Aorta (tissue), 5 donors: ENCODE measurements at places on chromosomes 11 and 22. TPM values are rescaled to one million over a fixed set of nuclear protein-coding genes. Genes with fewer than 3 reads are reported as not detected.

DNA sequence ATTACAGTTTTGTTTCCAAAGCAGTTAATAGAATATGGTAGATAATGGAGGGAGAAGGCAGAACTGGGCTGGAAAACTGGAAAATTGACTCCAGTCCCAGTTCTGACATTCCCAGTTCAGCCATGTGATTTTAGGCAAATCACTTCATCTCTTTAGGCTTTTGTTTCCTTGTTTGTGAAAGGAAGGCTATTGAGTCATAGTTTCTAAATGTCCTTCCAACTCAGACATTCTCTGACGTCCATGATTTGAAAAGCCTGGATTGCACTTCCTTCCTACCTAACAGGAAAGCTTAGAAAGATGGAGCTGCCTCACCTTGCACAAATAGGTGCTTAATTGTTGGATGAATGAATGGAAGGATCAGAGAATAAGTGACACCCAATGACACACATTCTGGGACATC is 19.8 kb upstream of the GALNT18 start:
- H3K4me3 ChIP-seq, result no peak overlapping the region
- no peaks in the 10 kb centered on the region for H3K27me3 ChIP-seq
- H3K27ac ChIP-seq, result no peak overlapping the region
- H3K36me3 ChIP-seq, result no peaks in the 10 kb centered on the region

GRCh38 chr11:47564933-47565339 is 463 bp upstream of the PTPMT1 start:
- H3K27me3 ChIP-seq, result no peaks in the 10 kb centered on the region
- H3K36me3 ChIP-seq, result no peaks in the 10 kb centered on the region
- no peaks in the 10 kb centered on the region for H3K4me1 ChIP-seq
- no peak for DNase-seq

GRCh38 chr22:27154717-27155116 is 497.3 kb downstream of the MIAT start:
- no peaks in the 10 kb centered on the region for H3K4me1 ChIP-seq
- DNase-seq, result no peak
- H3K4me3 ChIP-seq, result no peak overlapping the region
- peaks cover 2% of the 10 kb centered on the region for H3K27me3 ChIP-seq
- H3K36me3 ChIP-seq, result no peaks in the 10 kb centered on the region
- H3K27ac ChIP-seq, result no peak overlapping the region

DNA sequence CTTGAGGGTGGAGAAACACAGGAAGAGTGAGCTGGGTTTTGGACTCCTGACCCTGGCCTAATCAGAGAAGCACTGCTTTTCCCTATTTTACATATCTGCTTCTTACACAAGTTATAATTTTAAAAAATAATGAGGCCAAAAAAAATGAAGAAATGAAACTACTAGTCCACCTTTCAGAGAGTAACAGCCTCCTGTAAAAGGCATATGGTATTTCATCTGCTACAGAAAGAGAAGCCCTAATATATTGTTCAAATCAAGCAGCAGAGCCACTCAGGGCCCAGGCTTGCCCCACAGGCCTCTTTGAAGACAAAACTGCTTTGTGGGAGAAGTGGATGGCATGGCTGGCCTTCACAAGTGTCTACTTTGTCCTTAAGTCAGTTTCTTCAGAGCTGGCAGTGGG is 10.0 kb downstream of the DIXDC1 start:
- H3K36me3 ChIP-seq, result no peaks in the 10 kb centered on the region
- peak overlapping the region; percentile 57 for H3K27ac ChIP-seq
- H3K4me3 ChIP-seq, result no peak overlapping the region
- no peak for DNase-seq
- H3K27me3 ChIP-seq, result no peaks in the 10 kb centered on the region

GRCh38 chr11:26583550-26583949 is 11.5 kb upstream of the MUC15 start:
- no peaks in the 10 kb centered on the region for H3K36me3 ChIP-seq
- H3K4me1 ChIP-seq, result no peaks in the 10 kb centered on the region
- DNase-seq, result no peak
- no peak overlapping the region for H3K4me3 ChIP-seq
- H3K27me3 ChIP-seq, result no peaks in the 10 kb centered on the region

Gene ACTN3
- total RNA-seq, result 3.0 TPM

- H3K4me3 ChIP-seq, result no peak overlapping the region
- H3K27me3 ChIP-seq, result no peaks in the 10 kb centered on the region
- peak; percentile 54 for DNase-seq
- H3K36me3 ChIP-seq, result no peaks in the 10 kb centered on the region
- H3K27ac ChIP-seq, result no peak overlapping the region
- H3K4me1 ChIP-seq, result no peaks in the 10 kb centered on the region
These were observed 1.5 kb downstream of the ADORA2A start for GRCh38 chr22:24428751-24429410.

GRCh38 chr22:27801202-27801615 is 347 bp downstream of the MN1 start:
- peak overlapping the region; percentile 83 for H3K27ac ChIP-seq
- peak overlapping the region; percentile 90 for H3K4me3 ChIP-seq
- no peaks in the 10 kb centered on the region for H3K4me1 ChIP-seq
- DNase-seq, result peak; percentile 65

Gene SH3BP1
- 7.2 TPM for total RNA-seq

Gene PHLDA2
- 7.1 TPM for total RNA-seq

Gene SLC22A12
- total RNA-seq, result not detected

Gene HORMAD2
- total RNA-seq, result not detected

Gene ROBO4
- total RNA-seq, result 41.9 TPM

- H3K27me3 ChIP-seq, result no peaks in the 10 kb centered on the region
- peak overlapping the region; percentile 62 for H3K27ac ChIP-seq
- peaks cover 6% of the 10 kb centered on the region for H3K4me1 ChIP-seq
- peak overlapping the region; percentile 6 for H3K4me3 ChIP-seq
- DNase-seq, result peak; percentile 76
- H3K36me3 ChIP-seq, result no peaks in the 10 kb centered on the region
These were observed 33.6 kb downstream of the MAP6 start for GRCh38 chr11:75635066-75635862.

GRCh38 chr11:12889243-12889642 is 119.9 kb upstream of the RASSF10 start:
- no peak overlapping the region for H3K4me3 ChIP-seq
- peak; percentile 78 for DNase-seq
- no peaks in the 10 kb centered on the region for H3K36me3 ChIP-seq
- peak overlapping the region; percentile 46 for H3K27ac ChIP-seq
- H3K4me1 ChIP-seq, result no peaks in the 10 kb centered on the region

- no peaks in the 10 kb centered on the region for H3K36me3 ChIP-seq
- H3K4me3 ChIP-seq, result no peak overlapping the region
- no peak for DNase-seq
- H3K27me3 ChIP-seq, result no peaks in the 10 kb centered on the region
- no peak overlapping the region for H3K27ac ChIP-seq
- H3K4me1 ChIP-seq, result no peaks in the 10 kb centered on the region
These were observed 32.1 kb downstream of the DAGLA start for GRCh38 chr11:61712314-61712713.

- no peak for DNase-seq
- H3K4me1 ChIP-seq, result no peaks in the 10 kb centered on the region
- H3K36me3 ChIP-seq, result no peaks in the 10 kb centered on the region
- no peaks in the 10 kb centered on the region for H3K27me3 ChIP-seq
- no peak overlapping the region for H3K4me3 ChIP-seq
These were observed 51.9 kb upstream of the WT1 start for GRCh38 chr11:32487270-32487669.

GRCh38 chr11:111402411-111402810 is 23.3 kb upstream of the POU2AF1 start:
- H3K27ac ChIP-seq, result no peak overlapping the region
- no peak for DNase-seq
- H3K36me3 ChIP-seq, result no peaks in the 10 kb centered on the region
- no peaks in the 10 kb centered on the region for H3K27me3 ChIP-seq
- no peaks in the 10 kb centered on the region for H3K4me1 ChIP-seq

Gene NNMT
- 862 TPM for total RNA-seq

DNA sequence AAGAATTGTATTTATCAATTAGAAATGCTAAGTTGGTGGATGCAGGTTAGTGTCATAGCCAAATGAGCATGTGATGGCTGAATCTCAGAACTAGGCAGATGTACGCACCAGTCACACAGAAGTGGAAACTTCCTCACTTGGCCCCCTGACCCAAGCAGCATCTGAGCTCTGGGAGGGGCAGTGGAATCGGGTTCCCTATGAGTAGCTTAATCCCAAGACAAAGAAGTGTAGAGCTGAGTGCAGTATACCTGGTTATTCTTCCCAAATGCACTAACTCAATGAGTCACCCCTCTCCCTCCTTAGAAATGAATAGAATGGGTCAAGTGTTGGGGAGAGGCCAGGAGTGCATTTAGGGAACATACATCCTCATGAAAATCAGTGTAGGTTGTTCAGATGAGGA is 224.6 kb downstream of the FAT3 start:
- no peak overlapping the region for H3K27ac ChIP-seq
- no peak for DNase-seq
- H3K36me3 ChIP-seq, result no peaks in the 10 kb centered on the region
- peaks cover 4% of the 10 kb centered on the region for H3K4me1 ChIP-seq
- no peak overlapping the region for H3K4me3 ChIP-seq
- no peaks in the 10 kb centered on the region for H3K27me3 ChIP-seq

Gene ASCL2
- total RNA-seq, result 0.62 TPM

GRCh38 chr11:66680966-66681645 is 3.4 kb upstream of the RBM4B start:
- H3K4me3 ChIP-seq, result no peak overlapping the region
- no peaks in the 10 kb centered on the region for H3K27me3 ChIP-seq
- H3K4me1 ChIP-seq, result no peaks in the 10 kb centered on the region
- DNase-seq, result no peak
- no peaks in the 10 kb centered on the region for H3K36me3 ChIP-seq

- H3K27ac ChIP-seq, result no peak overlapping the region
- H3K27me3 ChIP-seq, result no peaks in the 10 kb centered on the region
- no peak overlapping the region for H3K4me3 ChIP-seq
- no peaks in the 10 kb centered on the region for H3K4me1 ChIP-seq
These were observed 54.4 kb upstream of the OR4B1 start for GRCh38 chr11:48161951-48162884.

DNA sequence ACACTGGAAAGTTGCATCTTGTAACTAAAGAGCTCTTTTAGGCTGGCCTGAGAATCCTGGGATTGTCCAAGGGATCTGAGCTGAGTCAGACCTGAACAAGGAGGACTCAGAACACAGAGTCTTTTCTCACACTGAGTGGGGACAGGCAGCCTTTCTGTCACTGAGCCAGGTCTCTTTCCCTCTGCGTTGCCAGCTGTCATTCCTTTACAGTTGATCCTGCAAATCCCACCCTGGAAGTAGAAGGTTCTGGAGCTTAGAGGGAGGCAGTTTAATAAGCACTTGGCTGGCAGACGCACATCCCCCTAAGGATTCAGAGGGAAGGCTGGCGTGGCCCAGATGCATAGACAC is 76.3 kb upstream of the SUSD2 start:
- peak; percentile 55 for DNase-seq
- H3K36me3 ChIP-seq, result no peaks in the 10 kb centered on the region
- H3K27ac ChIP-seq, result no peak overlapping the region
- no peaks in the 10 kb centered on the region for H3K27me3 ChIP-seq
- H3K4me3 ChIP-seq, result no peak overlapping the region

DNA sequence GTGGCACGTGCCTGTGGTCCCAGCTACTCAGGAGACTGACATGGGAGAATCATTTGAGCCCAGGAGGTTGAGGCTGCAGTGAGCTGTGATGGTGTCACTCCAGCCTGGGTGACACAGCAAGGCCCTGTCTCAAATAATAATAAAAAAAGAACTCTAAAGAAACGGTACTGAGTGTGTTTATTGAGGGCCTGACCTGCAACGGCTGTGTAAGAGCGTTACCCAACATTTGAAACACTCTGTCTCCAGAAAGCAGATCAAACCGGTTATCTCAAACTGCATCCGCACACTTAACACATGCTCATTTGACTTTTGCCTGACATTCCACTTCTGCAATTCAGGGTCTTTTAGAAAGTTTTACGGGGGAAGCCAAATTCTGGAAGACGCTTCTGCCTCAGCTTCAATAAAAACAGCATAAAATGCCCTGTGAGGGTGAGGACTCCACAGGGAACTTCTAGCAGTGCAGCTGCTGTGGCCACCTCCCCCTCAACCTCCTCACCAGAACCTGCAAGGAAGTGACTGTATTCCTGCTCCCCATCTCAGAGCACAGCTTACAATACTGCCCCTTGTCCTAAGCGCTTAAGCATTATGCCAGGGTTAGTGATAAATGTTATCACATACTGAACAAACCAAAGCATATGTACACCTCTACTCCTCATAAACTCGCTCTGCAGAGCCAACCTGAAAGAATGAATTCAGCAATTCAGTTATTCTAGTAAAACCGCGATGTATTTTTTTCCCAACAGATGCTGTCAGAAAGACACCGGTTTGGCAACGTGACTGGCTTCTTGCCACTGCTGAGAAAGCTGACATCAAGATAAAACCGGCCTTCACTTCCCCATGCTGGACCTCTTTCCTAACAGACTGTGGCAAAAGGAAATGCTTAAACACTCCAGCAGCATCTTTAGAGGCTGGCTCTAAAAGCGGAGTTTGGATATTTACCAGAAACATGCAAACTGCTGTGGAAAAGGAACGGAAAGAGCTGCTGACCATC is 52.2 kb downstream of the PRDM10 start:
- no peak for DNase-seq
- H3K4me3 ChIP-seq, result no peak overlapping the region
- no peaks in the 10 kb centered on the region for H3K27me3 ChIP-seq
- no peaks in the 10 kb centered on the region for H3K4me1 ChIP-seq

DNA sequence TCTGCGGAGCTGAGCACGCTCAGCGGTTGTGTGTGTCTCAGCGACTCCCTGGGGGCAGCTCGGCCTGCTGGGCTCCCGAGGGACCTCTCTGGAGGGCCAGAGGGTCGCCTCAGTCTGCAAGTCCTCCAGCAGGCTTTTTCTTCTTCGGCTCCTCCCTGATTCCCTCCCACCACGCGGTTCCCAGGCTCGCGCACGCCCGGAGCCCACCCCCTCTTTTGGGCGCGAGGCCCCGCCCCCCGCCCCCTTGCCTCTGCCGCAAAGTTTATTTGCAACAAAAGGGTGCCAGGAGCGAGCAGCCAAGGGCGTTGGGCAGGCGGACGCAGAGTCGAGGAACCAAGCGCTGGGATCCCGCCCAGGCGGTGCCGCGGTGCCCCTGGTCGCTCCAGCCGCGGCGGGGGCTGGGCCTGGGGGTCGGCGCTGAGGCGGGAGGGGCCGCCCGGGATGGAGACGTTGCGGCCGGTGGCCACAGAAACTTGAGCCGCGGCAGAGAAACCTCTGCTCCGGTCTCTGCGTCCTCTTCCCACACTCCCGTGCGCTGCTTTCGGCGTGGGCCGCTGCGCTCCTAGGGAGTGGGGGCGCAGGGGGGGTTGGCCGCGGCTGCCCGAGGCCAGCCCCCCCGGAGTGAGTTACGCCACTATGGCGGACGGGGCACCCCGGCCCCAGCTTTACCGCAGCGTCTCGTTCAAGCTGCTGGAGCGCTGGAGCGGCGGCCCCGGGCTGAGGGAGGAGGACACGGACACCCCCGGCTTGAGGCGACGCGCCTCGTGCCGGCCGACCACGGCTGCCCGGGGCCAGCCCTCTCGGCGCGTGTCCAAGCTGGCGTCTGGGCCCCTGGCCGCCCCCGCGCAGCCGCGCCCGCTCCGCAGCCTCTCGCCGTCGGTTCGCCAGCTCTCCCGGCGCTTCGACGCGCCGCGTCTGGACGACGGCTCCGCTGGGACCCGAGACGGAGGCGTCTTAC is at the start of gene ARHGEF17:
Gene ARHGEF17, plus strand, starts transcription at position 274 of the 958 bp plus-strand sequence. Its CDS starts 363 bp downstream, at position 637.
- peak within 1 kb of the TSS; percentile 46 for H3K4me3 ChIP-seq
- no peaks in the 10 kb centered on the region for H3K4me1 ChIP-seq
- H3K36me3 ChIP-seq, result no peaks in the 10 kb centered on the region
- H3K27ac ChIP-seq, result peak within 1 kb of the TSS; percentile 83
